ENCODE measurements at places on chromosomes 5 and 9.

- DNase-seq: no peak
These were observed 402.0 kb downstream of the MLLT3 start for GRCh38 chr9:20220286-20220685.

DNA sequence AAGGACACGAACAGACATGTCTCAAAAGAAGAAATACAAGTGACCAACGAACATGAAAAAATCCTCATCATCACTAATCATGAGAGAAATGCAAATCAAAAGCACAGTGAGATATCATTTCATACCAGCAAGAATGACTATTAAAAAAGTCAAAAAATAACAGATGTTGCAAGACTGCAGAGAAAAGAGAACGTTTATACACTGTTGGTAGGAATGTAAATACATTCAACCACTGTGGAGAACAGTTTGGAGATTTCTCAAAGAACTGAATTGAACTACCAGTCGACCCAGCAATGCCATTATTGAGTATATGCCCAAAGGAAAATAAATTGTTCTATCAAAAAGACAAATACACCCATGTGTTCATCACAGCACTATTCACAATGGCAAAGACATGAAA lies 45.7 kb downstream of the FXN start:
- no peak for DNase-seq

- no peak for DNase-seq
These were observed 6.3 kb downstream of the MRPL36 start for GRCh38 chr5:1793301-1793740.

- DNase-seq: no peak
These were observed 1.3 kb upstream of the SVEP1 start for GRCh38 chr9:110580850-110581249.

DNA sequence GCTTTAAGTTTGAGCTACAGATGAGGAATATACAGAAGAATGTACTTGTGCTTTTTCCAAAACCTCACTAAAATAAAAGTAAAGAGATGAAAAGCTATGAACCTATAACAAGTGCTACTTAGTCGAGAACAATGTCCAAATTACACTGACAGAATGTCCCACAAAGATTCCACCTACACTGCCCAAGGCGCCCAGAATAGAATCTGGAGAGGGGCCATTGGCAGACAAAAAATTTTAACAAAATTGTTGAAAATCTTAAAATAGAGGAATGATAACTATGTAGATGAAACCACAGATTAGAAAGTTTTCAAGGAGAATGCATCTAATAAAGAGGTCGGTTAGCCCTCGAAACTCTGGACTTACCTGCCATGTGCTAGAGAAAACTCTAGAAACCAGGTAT lies 235.3 kb downstream of the CETN3 start:
- no peak for DNase-seq

DNA sequence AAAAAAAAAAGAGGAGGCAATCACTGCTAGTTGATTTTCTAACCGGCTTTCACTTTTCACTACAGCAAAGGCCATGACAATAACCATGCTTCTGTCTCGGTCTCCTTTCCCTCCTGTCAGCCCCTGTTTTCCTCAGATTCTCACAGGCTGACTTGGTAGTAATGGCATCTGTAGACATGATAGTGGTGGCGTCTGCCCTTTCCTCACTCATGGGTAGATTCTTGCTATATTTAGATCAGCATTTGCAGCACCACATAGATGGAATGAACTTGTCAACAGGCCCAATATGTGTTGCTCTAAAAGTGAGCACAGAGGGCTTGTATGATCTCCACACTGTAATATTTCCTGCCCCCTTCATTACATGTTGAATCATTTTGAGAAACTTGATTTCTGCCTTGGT lies 120.3 kb upstream of the FTMT start:
- no peak for DNase-seq

DNA sequence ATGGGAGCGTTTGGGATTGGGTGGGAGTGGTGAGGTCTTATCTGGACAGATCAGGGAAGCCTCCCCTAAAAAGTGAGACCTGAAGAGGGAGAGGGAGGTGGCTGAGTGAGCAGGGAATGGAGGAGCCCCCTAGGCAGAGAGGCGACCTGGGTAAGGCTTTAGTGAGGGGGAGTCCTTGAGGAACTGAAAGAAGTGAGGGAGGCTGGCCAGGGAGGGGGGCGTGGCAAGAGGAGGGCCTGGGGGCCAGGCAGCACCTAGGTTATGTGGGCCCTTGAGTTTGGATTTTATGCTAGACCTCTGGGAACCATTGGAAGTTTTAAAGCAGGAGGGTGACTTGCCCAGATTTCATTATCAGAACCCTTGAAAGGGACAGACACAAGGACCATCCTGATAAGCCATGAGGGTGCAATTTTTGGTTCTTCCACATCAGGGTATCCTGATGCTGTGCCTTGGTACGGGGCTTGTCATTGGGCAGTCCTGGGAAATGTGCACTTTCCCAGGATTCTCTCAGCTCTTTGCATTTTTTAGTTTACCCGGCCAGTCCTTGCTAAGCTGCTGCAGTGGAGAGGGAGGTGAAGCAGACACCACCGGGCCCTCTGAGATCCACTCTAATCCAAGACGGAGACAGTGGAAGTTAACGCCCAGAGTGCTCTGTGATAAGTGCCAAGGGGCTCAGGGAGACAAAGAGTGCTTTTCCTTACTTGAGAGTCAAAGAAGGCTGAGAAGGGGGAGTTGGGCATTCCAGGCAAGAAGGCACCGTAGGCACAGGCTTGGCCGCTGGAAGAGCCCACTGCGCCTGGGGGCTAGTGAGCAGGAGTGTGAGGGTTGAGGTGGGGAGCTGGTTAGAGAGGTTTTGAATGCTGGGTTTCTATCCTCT lies 16.1 kb downstream of the GSN start:
- DNase-seq: no peak

GRCh38 chr9:127050591-127051001 lies 71.8 kb downstream of the ANGPTL2 start:
- DNase-seq: no peak

- DNase-seq: no peak
These were observed 50.7 kb downstream of the KCNV2 start for GRCh38 chr9:2767800-2768677.

DNA sequence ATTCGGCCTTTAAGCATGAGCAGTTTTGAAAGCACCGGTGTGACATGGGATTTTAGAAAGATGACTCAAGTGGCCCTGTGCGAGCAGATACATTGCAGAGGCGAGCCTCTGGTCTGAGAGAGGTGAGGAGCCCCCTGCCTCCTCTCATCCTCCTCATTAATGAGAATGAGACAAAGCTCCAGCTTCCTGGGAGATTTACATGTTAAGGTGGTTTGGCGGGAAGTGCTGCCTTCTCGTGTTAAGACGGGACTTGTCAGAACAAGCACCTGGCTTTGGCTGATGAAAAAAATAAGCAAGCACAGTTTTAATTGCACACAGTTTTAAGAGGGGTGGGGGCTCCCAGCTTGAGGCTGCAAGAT lies 68.1 kb downstream of the ACTL7B start:
- DNase-seq: no peak

- DNase-seq: no peak
These were observed 3.7 kb downstream of the HNRNPH1 start for GRCh38 chr5:179619776-179620175.

- no peak for DNase-seq
These were observed 333.3 kb downstream of the ARRDC3 start for GRCh38 chr5:91049800-91050199.

GRCh38 chr5:14528115-14528514 lies 53.5 kb upstream of the OTULINL start:
- DNase-seq: no peak

DNA sequence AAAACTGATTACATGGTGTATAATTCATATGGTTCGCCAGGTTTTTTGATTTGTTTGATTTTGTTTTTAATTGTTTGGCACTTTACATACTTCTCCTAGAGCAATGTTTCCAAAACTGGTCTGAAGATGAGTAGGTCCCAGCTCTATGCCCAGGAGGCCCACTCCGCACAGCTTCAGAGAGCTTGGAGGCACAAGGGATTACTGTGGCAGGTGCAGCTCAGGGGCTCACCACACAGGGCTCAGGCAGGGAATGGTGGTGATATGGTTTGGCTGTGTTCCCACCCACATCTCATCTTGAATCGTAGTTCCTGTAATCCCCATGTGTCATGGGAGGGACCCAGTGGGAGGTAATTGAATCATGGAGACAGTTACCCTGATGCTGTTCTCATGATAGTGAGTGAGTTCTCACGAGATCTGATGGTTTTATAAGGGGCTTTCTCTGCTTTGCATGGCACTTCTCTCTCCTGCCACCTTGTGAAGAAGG lies 296.6 kb downstream of the MED10 start:
- no peak for DNase-seq

DNA sequence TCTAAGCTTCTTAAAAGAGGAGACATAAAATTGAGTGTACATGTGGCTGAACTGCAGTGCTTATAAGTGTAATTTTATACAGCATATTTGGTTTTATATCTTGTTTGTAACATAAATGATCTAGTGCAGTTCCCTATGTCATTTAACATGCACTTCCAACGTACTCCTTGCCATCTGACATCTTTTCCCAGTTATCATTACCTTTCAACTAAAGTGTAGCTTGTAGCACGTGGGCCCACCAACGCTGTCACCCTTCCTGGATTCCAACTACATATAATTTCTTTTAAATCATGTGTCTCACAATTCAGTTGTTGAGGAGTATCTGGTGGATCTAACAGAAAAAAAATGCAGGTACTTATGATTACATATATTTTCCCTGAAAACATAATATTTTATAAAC lies 50.1 kb downstream of the LIFR start:
- no peak for DNase-seq

GRCh38 chr5:127848098-127848497 lies 144.9 kb downstream of the CCDC192 start:
- no peak for DNase-seq

DNA sequence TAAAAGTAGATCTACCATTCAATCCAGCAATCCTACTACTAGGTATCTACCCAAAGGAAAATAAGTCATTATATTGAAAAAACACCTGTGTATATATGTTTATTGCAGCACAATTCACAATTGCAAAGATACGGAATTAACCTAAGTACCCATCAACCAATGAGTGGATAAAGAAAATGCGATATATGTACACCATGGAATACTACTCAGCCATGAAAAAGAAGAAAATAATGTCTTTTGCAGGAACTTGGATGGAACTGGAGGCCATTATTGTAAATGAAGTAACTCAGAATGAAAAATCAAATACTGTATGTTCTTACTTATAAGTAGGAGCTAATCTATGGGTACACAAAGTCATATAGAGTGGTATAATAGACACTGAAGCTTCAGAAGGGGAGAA lies 63.4 kb upstream of the PITX1 start:
- DNase-seq: no peak

DNA sequence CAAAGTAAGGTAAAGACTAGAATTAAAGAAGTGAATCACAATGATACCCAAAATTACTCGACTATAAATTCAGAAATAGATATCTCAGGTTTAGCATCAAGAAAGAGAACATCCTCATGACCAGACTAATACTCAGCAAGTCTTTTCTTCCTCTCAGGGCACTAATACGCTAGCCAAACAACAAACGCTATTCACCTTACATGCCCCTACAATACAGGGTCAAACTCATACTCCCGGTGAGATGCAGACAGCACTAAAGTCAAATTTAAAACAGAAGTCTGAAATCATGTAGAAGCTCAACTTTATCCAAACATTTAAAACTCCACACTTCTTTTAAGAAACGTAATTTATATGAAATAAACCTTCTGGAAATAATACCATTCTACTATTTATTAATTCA lies 5.6 kb downstream of the PFDN1 start:
- DNase-seq: no peak

DNA sequence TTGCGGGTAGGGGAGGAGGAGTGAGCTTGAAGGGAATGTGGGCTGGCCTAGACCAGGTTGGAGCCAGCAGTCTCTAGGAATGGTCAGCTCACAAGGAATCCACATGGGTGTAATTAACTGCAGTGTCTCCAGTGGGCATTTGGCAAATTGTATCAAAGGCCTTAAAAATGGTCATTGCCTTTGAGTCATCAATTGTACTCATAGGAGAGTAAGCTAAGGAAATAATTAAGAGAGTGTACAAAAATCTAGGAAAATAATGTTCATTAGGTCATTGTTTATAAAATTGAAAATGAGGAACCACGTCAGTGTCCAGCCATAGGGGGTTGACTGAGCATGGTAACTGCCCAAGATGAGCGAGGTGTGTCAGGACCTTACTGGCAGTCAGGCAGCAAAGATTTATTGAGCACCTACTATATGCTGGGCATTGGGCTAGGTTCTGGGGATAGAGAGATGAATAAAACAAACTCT lies 29.8 kb upstream of the RPL26L1 start:
- DNase-seq: no peak

- no peak for DNase-seq
These were observed 311.9 kb downstream of the IRX2 start for GRCh38 chr5:2439608-2440007.
